ENCODE measurements at places on chromosomes 6 and 20. TPM values are rescaled to one million over a fixed set of nuclear protein-coding genes. Genes with fewer than 3 reads are reported as not detected.

Gene TP53TG5
- total RNA-seq: not detected

Gene STMND1
- not detected for total RNA-seq

- DNase-seq: no peak
Observed at GRCh38 chr20:56503916-56504315, 20.6 kb upstream of the FAM209A start.

DNA sequence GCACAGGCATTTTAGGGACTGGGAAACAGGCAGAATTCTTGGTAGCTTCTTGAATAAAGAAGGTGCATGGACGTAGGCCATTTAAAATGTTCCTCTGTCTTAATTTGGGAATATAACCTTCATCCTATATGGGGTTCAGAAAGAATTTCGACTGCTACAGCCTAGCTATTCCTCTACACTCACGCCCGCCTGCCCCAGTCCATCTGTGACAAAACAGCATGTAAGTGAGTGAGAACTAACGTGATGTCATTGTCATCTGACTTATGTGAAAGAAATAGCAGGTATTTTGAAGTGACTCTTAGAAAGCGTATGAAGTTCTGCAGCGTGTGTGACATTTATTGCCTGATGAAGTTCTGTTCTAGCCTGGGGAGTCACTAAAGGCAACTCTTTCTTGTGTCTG is 52.2 kb upstream of the SLC22A1 start:
- DNase-seq: no peak

GRCh38 chr6:102340311-102340710 is 946.8 kb downstream of the GRIK2 start:
- DNase-seq: no peak
